LHCN-M2 (cell line): ENCODE measurements at places on chromosomes 11 and 22.

GRCh38 chr11:35611741-35612140 lies 6.5 kb upstream of the FJX1 start:
- DNase-seq = no peak

- no peak for DNase-seq
Observed at GRCh38 chr11:56396047-56396446, 16.4 kb upstream of the OR5AL1 start.

- no peak for DNase-seq
Observed at GRCh38 chr11:3183523-3183922, 18.4 kb upstream of the OSBPL5 start.

GRCh38 chr11:3225159-3225758 lies 6.6 kb upstream of the MRGPRG start:
- DNase-seq = no peak

DNA sequence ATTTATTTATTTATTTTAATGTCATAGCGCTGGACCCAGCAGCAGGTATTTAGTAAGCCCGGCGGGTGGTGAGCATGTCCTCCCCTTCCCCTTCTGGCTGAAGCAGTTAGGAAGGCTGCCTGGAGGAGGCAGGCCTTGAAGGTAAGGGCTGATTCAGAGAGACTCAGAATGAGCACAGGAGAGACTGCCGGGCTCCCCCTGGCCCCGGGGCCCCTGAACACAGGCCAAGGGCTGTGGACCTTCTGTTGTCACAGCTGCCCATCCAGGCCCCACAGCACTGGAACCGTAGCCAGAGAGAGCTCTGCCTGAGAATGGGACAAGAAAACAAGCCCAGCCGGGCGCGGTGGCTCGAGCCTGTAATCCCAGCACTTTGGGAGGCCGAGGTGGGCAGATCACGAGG lies 52.8 kb downstream of the KCNJ4 start:
- DNase-seq = no peak

- DNase-seq = no peak
Observed at GRCh38 chr11:94526645-94527438, 14.6 kb downstream of the C11orf97 start.
